ENCODE measurements at places on chromosomes 6 and 20. TPM values are rescaled to one million over a fixed set of nuclear protein-coding genes. Genes with fewer than 3 reads are reported as not detected.

GRCh38 chr6:11296449-11297375 is 64.2 kb upstream of the NEDD9 start:
- H3K4me1 ChIP-seq, result peaks cover 5% of the 10 kb centered on the region
- DNase-seq, result no peak
- H3K4me3 ChIP-seq, result no peak overlapping the region

- no peaks in the 10 kb centered on the region for H3K36me3 ChIP-seq
- H3K4me1 ChIP-seq, result 0 out of 2 replicates have a peak, but pooled peaks cover 2% of the 10 kb centered on the region
Measured at GRCh38 chr20:24773751-24774201, 175.3 kb upstream of the CST7 start.

DNA sequence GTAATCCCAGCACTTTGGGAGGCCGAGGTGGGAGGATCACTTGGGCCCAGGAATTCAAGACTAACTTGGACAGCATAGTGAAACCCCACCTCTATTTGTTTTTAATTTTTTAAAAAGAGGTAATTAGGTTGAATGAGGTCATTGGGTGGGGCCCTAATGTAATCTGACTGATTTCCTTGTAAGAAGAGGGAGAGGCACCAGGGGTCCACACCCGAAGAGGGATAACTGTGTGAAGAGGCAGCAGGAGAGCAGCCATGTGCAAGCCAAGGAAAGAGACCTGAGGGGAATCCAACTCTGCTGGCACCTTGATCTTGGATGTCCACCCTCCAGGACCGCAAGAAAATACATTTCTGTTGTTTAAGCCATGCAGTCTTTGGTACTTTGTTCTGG is 63.4 kb downstream of the QRSL1 start:
- no peak overlapping the region for H3K27ac ChIP-seq
- no peak for DNase-seq
- H3K36me3 ChIP-seq, result no peaks in the 10 kb centered on the region
- no peaks in the 10 kb centered on the region for H3K4me1 ChIP-seq
- H3K4me3 ChIP-seq, result no peak overlapping the region

DNA sequence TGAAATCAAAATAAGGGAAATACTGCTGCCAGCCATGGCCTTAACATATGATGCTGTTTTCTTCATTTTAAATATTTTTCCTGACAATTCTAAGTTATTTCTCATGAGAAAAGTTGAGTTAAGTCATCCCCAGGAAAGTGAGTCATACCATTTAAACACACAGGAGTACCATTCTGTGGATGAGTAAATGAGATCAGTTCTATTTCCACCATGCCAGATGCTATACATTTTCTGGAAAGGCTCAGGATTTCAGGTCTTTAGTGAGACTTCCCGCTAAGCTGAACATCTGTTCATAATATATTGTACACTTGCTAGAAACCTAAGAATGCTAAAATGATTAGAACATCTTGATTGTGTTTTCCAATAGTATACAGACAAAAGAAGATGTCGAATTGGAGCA is 256.2 kb upstream of the MANEA start:
- H3K36me3 ChIP-seq, result no peaks in the 10 kb centered on the region
- H3K27me3 ChIP-seq, result no peaks in the 10 kb centered on the region
- H3K4me3 ChIP-seq, result no peak overlapping the region

- no peaks in the 10 kb centered on the region for H3K36me3 ChIP-seq
- peak; percentile 53 for DNase-seq
Measured at GRCh38 chr6:56259234-56260077, 12.1 kb upstream of the COL21A1 start.

GRCh38 chr6:107991061-107991460 is 33.1 kb upstream of the SEC63 start:
- no peak for DNase-seq

GRCh38 chr6:83310046-83310445 is 116.9 kb downstream of the RWDD2A start:
- DNase-seq, result peak; percentile 48
- peaks cover 5% of the 10 kb centered on the region for H3K4me1 ChIP-seq
- no peak overlapping the region for H3K4me3 ChIP-seq
- 0 out of 2 replicates have a peak, but pooled peaks cover 2% of the 10 kb centered on the region for H3K36me3 ChIP-seq
- no peak overlapping the region for H3K27ac ChIP-seq

- H3K27ac ChIP-seq, result no peak overlapping the region
- no peak overlapping the region for H3K4me3 ChIP-seq
- no peaks in the 10 kb centered on the region for H3K36me3 ChIP-seq
- peaks cover 2% of the 10 kb centered on the region for H3K4me1 ChIP-seq
Measured at GRCh38 chr6:33347816-33348215, 30.3 kb upstream of the ZBTB22 start.

DNA sequence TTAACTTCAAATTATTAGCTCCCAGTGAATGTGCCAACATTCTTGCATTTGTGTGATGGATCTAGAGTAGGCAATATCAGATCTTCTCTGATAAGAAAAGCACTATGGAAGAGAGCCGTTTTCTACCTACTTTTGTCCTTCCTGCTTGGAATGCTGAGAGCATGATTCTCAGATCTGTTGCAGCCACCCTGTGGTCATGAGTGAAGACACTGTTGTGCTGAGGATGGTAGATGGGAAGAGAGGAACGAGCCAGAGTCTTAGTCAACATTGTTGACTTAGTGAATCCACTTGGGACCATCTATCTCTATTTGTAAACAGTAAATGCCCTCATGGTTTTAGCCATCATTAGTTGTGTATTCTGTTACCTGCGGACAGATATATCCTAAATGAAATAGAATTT is 202.6 kb downstream of the CD109 start:
- H3K4me3 ChIP-seq, result no peak overlapping the region
- H3K4me1 ChIP-seq, result no peaks in the 10 kb centered on the region
- H3K36me3 ChIP-seq, result no peaks in the 10 kb centered on the region
- H3K27me3 ChIP-seq, result no peaks in the 10 kb centered on the region

DNA sequence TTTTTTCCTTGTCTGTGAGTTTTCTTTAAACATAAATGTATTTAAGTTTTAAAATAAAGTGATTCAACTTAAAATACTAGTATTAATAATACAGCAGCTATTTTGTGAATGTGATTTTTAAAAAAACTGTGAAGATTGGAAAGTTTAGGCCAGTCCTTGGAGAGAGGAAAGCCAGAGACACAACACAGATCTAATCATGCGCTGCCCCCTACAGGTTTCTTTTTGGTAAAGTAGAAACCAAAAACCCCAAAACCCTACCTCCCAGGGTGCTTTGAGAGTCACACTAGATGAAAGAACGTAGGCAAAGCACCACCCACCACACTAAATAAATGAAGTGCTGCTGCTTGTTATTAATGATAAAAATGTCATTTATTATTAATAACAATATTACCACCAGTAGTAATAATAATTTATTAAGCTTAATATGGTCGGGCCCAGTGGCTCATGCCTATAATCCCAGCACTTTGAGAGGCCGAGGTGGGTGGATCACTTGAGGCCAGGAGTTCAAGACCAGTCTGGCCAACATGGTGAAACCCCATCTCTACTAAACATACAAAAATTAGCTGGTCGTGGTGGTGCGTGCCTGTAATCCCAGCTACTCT is 33.7 kb downstream of the SLC9A8 start:
- peaks cover 17% of the 10 kb centered on the region for H3K36me3 ChIP-seq
- peak; percentile 58 for DNase-seq
- H3K4me3 ChIP-seq, result no peak overlapping the region

DNA sequence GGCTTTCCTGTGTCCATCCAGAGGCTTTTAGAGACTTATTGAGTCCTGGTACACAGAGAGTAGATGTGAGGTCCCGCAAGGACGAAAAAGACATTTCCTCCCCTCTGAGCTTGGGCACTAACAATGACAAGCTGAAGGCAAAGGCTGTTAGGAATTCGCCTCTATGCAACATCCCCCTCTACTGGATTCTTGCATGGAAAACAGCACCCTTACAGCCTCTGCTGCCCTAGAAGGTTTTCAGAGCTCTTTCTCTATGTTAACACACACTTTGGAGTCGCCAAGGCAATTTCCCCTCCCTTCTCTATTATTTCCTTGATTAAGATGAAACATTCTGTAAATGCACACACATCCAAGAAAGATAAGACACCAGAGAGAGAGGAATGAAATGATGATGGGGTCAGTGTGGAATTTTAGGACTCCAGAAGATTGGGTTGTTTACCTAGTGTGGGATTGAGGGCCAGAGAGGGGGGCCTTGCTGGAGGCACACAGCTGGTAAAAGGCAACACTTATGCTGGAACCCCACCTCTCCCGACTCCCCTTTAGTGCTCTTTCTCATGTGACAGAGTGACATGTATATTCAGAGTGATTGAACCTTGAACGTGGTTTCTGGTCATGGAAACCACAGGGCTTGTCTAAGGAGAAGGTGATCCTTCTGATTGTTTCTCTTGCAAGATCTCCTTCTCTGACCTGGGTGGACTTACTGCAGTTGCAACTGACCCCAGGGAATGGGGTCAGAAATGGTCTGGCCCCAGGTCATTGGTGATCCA is 300.7 kb downstream of the CLIC5 start:
- peak; percentile 91 for DNase-seq
- H3K4me3 ChIP-seq, result no peak overlapping the region
- no peaks in the 10 kb centered on the region for H3K27me3 ChIP-seq
- no peak overlapping the region for H3K27ac ChIP-seq
- no peaks in the 10 kb centered on the region for H3K36me3 ChIP-seq
- peaks cover 15% of the 10 kb centered on the region for H3K4me1 ChIP-seq

GRCh38 chr6:26344658-26345057 is 20.3 kb upstream of the BTN3A2 start:
- no peaks in the 10 kb centered on the region for H3K4me1 ChIP-seq
- no peaks in the 10 kb centered on the region for H3K36me3 ChIP-seq
- no peak for DNase-seq
- no peaks in the 10 kb centered on the region for H3K27me3 ChIP-seq
- no peak overlapping the region for H3K27ac ChIP-seq
- H3K4me3 ChIP-seq, result no peak overlapping the region

- no peaks in the 10 kb centered on the region for H3K27me3 ChIP-seq
Measured at GRCh38 chr6:154479771-154480639, 30.5 kb downstream of the CNKSR3 start.

DNA sequence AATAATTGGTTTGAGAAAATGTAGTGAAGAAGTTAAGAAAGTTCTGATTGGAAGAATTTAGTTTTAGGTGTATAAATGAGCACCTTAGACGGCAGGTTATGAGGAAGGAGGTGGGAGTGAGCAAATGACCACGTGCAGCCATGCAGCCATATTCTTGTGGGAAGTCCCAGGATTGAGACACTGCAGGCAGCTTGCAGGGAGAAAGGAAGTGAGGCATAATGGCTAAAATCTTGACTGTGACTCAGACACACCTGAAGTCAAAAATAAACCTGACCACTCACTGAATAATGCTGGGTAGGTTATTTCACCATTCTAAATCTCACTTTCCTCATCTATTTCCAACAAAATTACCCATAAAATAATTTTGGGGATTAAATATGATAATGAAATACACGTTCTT is 16.6 kb downstream of the DSE start:
- H3K4me3 ChIP-seq, result no peak overlapping the region
- H3K36me3 ChIP-seq, result no peaks in the 10 kb centered on the region
- peaks cover 20% of the 10 kb centered on the region for H3K4me1 ChIP-seq
- DNase-seq, result peak; percentile 90

GRCh38 chr6:7644417-7644816 is 54.4 kb downstream of the SNRNP48 start:
- no peak overlapping the region for H3K4me3 ChIP-seq
- no peaks in the 10 kb centered on the region for H3K36me3 ChIP-seq
- H3K27me3 ChIP-seq, result no peaks in the 10 kb centered on the region
- H3K27ac ChIP-seq, result no peak overlapping the region
- peaks cover 9% of the 10 kb centered on the region for H3K4me1 ChIP-seq

DNA sequence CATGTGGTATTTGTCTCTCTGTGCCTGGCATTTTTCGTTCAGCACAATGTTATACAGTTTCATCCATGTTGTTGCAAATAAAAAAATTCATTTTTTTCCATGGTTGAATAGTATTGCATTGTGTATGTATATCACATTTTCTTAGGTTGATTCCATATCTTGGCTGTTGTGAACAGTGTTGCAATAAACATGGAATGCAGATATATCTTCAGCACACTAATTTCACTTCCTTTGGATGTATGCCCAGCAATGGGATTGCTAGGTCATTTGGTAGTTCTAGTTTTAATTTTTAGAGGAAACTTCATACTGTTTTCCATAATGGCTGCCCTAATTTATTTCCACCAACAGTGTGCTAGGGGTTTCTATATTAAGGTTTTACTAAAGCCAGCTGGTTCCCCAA is 52.6 kb downstream of the GFRAL start:
- peak; percentile 56 for DNase-seq
- no peaks in the 10 kb centered on the region for H3K27me3 ChIP-seq
- no peaks in the 10 kb centered on the region for H3K36me3 ChIP-seq
- H3K27ac ChIP-seq, result no peak overlapping the region
- H3K4me3 ChIP-seq, result no peak overlapping the region

- peaks cover 11% of the 10 kb centered on the region for H3K36me3 ChIP-seq
- H3K27ac ChIP-seq, result no peak overlapping the region
- no peak for DNase-seq
- no peaks in the 10 kb centered on the region for H3K4me1 ChIP-seq
- no peak overlapping the region for H3K4me3 ChIP-seq
Measured at GRCh38 chr20:3248167-3248992, 9.4 kb upstream of the SLC4A11 start.

- no peak overlapping the region for H3K27ac ChIP-seq
- no peaks in the 10 kb centered on the region for H3K27me3 ChIP-seq
- DNase-seq, result no peak
- H3K4me3 ChIP-seq, result no peak overlapping the region
Measured at GRCh38 chr6:6701864-6702263, 113.3 kb downstream of the LY86 start.

DNA sequence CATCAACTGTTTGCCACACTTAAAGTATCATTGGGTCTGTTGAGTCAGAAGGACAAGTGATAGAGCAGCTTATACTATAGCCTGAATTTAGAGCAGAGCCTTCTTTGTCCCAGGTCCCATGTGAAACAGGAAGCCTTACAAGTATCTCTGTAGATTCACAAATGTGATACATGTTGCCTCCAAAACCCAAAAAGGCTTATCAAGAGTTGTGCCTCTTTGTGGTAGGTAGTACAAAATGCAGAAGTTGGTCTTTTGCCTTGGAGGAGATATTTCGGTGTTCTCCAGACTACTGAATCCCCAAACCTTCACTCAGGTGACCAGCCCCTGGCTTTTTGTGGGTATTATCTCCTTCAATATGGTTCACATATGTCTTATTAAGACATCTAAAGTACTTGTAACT is 172.8 kb upstream of the PROKR2 start:
- no peaks in the 10 kb centered on the region for H3K36me3 ChIP-seq
- no peak overlapping the region for H3K4me3 ChIP-seq
- H3K27ac ChIP-seq, result no peak overlapping the region
- DNase-seq, result no peak
- no peaks in the 10 kb centered on the region for H3K4me1 ChIP-seq
- peaks cover 10% of the 10 kb centered on the region for H3K27me3 ChIP-seq

DNA sequence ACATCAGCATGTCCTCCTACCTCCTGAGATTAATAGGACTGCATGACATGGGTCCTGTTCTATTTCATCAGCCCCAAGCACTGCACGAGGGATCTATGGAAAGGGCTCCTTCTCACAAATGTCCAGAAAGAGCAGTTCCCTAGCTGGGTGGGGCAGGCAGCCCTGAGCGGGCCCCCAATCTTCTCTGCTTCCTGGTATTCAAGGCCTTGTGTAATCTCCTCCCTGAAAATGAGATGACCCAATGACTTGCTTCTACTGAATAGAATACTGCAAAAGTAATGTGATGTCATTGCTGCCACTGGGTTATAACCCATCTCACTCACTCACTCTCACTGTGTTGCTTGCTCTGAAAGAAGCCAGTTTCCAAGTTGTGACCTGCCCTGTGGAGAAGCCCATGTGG is 126.4 kb downstream of the OPRM1 start:
- H3K36me3 ChIP-seq, result no peaks in the 10 kb centered on the region
- no peak for DNase-seq
- H3K27me3 ChIP-seq, result no peaks in the 10 kb centered on the region
- no peak overlapping the region for H3K27ac ChIP-seq
- no peak overlapping the region for H3K4me3 ChIP-seq
- H3K4me1 ChIP-seq, result peaks cover 4% of the 10 kb centered on the region

Gene GLO1
- 111 TPM for total RNA-seq

Gene ULBP1
- total RNA-seq, result 0.56 TPM

Gene AIF1
- not detected for total RNA-seq

Gene CFAP206
- total RNA-seq, result 0.28 TPM

Gene RBM24
- total RNA-seq, result 6.7 TPM

Gene APCDD1L
- total RNA-seq, result 2.2 TPM

Gene TNFRSF6B
- 1.1 TPM for total RNA-seq

Gene NKAPL
- total RNA-seq, result 0.83 TPM
